ENCODE measurements at places on chromosomes 6 and 20. TPM values are rescaled to one million over a fixed set of nuclear protein-coding genes. Genes with fewer than 3 reads are reported as not detected.

LGSN gene
- total RNA-seq: not detected

BPI gene
- 0.41 TPM for total RNA-seq

SMAP1 gene
- total RNA-seq: 40.2 TPM

TRERF1 gene
- total RNA-seq: 0.99 TPM

ESR1 gene
- 1.5 TPM for total RNA-seq

IYD gene
- total RNA-seq: not detected

CD24 gene
- total RNA-seq: 0.29 TPM

GRCh38 chr20:7744411-7744810 is 195.8 kb downstream of the HAO1 start:
- no peak for DNase-seq

GRCh38 chr6:136401749-136402148 is 112.1 kb upstream of the BCLAF1 start:
- no peak for DNase-seq

DNA sequence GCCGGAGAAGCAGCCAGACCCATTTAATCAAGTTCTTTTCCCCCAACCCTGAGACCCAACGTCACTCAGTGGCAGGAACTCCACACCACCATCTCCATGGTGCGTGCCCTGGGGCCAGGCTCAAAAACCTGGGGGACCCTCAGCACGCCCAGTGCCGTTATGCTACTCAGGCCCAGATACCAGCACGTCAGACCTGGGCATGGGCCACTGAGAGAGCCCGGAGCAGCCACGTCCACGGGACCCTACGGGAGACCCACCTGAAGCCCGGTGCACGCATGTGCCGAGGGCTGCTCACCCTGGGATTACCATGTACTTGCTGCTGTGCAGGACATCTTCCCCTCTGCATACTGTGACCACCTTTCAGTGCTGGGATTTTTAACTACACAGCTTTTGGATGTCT is 13.8 kb downstream of the SLC2A4RG start:
- peak; percentile 26 for DNase-seq

- DNase-seq: no peak
Measured at GRCh38 chr6:167091026-167091804, 31.7 kb upstream of the CCR6 start.

DNA sequence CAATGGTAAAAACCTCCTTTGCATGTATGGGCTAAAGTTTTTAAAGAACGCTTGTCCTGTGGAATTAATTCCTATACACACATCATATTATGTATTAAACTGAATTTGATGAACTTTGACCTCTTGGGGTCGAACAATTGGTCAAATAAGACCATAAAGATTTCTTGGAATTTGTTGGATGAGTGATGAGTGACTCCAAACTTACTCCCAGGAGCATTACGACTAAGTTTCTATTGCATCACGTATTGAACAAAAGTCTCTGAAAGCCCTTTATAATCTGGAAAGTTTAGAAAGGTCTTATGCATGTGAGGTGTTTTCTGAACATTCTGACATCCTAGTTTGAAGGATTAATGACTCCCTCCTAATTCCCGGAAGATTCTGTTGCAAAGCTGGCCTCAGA is 126.9 kb upstream of the BMP5 start:
- no peak for DNase-seq

GRCh38 chr20:1164871-1165270 is 19.9 kb downstream of the TMEM74B start:
- no peak for DNase-seq

- no peak for DNase-seq
Measured at GRCh38 chr6:121319112-121319553, 15.1 kb downstream of the TBC1D32 start.

GRCh38 chr20:57330998-57331397 is 1.4 kb downstream of the SPO11 start:
- no peak for DNase-seq

DNA sequence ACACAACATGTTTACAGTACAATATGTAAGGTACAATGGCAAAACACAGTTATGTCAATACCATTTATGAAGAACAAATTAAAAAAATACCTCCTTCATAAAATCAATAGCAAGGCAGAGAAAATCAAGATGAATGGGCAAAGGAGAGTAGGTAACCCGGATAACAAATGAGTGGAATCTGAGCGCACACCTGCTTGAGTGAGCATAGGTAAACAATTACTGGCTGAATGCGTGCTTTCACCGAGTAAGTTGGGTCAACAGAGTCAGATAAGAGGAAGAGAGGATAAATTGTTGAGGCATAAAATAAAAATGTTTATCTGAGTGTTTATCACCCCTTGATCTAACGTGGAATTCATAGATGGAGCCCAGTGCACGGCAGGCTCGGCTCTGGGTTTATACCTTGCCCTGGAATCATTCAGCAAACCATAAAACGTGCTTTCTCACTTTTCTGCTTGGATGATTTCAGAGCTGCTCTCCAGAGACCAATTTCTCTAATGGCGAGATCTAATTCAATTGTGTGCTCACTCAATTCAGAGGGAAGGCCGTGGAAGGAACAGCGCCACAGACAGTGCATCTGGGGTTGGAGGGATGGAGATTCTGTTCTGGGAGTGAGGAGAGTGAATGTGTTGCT is 224.8 kb upstream of the MAP3K7 start:
- DNase-seq: no peak

DNA sequence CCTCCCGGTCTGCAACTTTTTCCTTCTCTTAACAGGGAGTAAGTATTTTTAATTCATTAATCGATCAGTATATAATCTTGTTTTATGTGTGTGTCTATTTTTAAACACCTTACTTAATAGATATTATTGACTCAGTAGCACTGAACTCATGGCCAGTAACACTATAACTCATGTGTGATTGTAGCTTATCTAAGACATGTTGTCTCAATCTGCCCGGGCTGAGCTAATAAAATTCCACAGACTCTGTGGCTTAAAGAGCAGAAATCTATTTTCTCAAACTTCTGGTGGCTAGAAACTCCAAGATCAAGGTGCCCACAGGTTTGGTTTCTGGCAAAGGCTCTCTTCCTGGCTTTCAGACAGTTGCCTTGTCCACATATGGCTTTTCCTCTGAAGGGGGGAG is 68.8 kb upstream of the TNFAIP3 start:
- no peak for DNase-seq

DNA sequence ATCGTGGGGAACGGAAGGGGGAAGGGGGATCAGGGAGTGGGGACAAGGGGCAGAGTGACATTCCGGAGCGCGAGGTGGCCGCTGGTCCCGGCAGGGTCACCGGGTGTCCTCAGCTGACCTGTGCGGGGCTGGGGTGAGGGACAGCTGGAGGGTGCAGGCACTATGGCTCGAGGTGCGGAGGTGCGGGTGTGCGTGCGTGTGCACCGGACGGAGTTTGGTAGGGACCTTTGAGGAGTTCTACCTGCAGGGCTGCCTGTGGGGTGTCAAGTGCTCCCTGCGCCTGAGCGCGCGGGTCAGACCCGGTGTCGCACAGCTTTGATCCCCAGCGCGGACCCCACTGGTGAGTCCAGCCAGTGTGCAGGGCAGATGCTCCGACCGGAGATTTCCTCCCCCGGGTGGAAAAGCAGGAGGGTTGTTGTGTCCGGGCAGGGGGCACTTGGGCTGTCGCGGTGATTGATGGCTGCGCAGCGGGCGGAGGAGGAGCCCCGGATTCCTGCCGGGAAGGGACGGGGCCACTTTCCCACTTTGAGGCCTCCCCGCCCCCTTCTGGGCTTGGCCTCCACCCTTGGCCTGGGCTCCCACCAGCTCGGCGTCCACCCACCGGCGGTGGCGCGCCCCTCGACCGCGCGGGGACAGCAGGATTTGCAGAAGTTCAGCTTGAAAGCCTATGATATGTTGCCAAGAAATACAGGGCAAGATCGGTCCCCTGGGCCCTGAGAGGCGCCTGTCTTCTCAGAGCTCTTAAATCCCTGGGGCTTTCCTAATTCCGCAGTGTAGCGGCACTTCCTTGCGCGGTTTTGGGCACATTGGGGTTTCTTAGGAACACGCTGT is 658 bp downstream of the RIN2 start:
- peak; percentile 84 for DNase-seq

DNA sequence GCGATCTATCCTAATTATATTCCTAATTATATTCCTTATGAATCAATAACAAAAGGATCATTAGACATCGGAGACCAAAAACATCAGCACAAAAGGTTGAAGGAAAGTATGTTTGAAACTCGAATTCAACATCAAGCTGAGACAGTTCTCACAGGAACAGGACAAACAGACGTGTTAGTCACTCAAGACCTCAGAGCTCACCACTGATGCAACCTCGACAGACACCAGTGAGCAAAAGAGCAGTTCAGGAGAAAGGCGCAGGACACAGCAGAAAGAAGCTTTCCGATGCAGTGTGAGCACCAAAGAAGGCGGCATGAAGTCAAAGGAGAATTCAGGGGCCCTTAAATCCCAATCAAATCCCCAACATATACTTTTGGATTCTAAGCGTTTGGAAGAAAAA is 6.3 kb upstream of the RAMACL start:
- DNase-seq: no peak

DNA sequence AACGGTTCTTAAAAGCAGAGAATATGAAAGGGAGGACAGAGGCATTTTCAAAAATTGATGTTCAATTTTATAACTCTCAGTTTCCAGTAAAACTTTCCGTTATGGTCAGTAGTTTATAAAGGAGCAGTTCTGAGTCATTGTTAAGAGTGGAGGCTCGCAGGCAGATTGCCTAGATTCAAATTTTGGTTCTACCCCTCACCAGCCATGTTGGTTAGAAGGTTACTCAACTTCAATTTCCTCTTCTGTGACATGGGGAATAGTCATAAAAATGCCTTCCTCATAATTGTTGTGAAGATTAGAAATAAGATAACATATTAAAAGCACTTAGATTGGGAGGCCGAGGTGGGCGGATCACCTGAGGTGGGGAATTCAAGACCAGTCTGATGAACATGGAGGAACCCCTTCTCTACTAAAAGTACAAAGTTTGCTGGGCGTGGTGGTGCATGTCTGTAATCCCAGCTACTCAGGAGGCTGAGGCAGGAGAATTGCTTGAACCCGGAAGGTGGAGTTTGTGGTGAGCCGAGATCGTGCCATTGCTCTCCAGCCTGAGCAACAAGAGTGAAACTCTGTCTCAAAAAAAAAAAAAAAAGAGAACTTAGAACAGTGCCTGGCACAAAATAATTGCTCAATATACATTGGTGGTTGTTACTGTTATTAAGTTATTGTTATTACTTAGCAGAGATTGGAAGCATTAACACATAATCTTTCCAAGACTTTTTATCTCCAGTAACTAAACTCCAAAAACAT is 348.9 kb downstream of the NRN1 start:
- no peak for DNase-seq

GRCh38 chr6:38169221-38169976 is 349.9 kb downstream of the ZFAND3 start:
- no peak for DNase-seq

- no peak for DNase-seq
Measured at GRCh38 chr20:22583773-22584521, 425 bp downstream of the FOXA2 start.

GRCh38 chr20:46117704-46118467 is at the start of gene CD40:
CD40 (plus strand) TSS chr20:46118314; CDS start chr20:46118344, 30 bp downstream.
- DNase-seq: peak; percentile 94

- DNase-seq: no peak
Measured at GRCh38 chr6:3407840-3408239, 49.0 kb downstream of the SLC22A23 start.

Measured in psoas muscle (tissue), 8 donors.